Progenitor cell of endocrine pancreas (in vitro differentiated cells): ENCODE measurements at places on chromosomes 11 and 22.

- DNase-seq, result no peak
Observed at GRCh38 chr22:22219140-22219996, 25.2 kb upstream of the VPREB1 start.

DNA sequence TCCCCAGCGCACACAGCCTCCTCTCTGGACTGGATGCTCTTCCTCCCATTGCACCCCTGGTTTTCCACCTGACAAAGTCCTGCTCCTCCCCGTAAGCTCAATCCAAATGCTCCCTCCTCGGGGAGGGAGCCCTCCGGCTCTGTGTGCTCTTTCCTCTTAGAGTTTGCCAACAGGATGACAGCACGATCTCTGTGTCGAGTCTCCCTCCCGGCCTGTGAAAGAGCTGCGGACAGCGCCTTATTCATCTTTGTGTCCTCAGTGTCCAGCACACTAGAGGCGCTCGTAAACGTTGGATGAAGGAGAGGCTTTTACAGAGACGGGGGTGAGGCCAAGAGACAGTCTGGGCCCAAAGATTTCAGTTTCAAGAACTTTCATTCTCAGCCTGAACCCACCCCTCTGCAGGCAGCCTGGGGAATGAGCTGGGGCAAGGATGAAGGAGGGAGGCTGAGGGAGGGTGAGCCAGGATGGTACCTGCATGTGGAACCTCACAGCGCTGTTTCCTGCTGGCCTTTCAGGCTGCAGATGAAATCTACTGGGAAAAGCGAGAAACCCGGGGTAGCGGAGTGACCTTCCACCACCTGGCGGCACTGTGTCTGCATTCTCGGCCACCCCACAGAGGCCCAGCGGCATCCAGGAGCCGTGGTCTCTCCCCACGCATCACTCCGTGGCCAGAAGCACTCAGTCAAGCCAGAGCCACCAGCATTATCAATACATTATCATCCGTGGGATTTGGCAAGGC lies 8.5 kb upstream of the TMPRSS4 start:
- DNase-seq, result no peak

DNA sequence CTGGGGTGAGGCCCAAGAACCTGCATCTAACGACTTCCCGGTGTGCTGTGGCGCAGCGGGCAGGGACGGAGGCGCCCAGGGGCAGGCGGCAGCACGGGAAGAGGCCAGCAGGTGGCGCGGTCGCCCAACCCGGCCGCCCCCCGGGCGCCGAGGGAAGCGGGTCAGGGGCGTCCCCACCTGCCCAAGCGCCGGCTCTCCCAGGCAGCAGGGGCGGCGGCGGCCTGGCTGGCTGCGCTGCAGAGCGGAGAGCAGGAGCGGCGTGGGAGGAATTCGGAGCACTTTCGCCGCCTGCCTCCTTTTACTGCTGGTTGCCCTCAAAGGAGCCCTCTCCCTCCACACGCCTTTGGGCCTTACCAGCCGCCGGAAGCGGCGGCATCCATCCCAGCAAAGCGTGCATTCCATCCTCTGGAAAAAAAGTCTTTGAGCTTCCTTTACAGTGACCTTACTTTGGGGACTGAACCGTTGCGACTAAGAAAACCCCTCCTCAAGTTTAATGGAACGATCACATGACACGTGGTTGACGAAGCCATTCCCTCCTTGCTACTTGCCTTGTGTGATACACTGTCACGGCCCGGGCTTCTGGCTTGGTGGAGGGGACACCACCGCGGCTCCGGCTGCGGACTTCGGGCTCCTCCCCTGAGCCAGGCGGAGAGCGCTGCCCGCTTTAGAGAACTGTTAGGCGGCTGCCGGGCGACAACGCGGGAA lies 106.8 kb upstream of the CLMP start:
- peak; percentile 77 for DNase-seq

DNA sequence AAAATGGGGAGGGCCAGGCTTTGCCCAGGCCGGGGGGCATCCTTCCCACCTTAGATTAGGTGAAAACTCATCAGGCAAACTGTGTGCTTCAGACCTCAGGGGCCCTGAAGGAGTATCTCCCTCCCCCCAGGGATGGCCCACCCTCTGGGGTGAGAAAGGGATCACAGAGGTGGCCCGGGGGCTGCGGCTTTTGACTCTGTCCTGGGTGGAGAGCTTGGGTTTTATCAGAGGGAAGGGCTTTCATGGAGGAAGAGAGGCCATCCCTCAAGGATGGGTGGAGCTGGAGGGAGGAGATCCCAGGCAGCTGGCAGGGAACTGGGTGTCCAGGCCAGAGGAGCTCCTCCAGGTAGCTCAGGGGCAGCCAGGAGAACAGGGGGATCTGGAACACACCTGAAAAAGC lies 3.1 kb upstream of the PPP2R5B start:
- DNase-seq, result no peak

DNA sequence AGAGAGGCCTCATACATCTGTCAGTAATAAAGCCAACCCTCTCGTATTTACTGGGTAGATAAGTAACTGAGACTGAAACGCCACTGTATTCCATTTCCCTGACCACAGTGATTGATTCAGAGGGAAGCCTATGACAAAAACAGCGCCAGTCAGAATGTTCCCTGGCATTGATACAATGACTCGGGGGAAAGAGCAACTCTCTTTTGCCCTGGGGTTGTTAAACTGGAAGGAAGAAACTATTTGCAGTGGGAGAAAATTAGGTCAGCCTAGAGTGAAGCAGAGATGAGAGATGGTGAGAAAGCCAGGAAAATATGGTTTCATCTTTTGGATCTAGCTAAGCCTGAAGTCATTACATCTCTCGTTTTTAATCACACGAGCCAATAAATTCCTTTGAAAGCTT lies 48.6 kb upstream of the RBFOX2 start:
- no peak for DNase-seq

GRCh38 chr11:8328848-8329330 lies 65.2 kb upstream of the LMO1 start:
- DNase-seq, result peak; percentile 77

DNA sequence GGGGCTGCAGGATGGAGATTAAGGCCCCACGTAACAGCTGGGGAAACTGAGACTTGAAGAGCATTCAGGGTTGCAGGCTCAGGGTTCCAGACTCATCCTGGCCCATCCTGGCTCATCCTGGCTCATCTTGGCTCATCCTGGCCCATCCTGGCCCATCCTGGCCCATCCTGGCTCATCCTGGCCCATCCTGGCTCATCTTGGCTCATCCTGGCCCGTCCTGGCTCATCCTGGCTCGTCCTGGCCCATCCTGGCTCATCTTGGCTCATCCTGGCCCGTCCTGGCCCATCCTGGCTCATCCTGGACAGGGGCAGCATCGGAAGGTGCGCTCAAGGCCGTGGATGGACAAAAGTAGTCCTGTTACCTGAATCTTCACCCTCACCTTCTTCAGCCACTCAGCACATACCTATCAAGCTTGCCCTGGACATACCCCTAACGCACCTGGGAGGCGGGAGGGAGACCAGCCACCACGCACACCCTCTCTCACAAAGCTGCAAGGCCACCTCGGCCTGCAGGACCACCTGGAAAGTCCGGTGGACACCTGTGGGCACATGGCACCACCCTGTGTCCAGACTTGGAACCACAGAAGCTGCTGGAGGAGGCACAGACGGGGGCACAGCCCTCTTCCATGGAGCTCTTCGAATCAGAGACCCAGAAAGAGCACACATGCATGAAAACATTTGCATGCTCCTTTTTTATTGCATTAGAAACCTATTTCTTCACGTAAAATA lies 20.3 kb upstream of the NLRP6 start:
- no peak for DNase-seq

GRCh38 chr11:73274722-73275380 lies 2.7 kb downstream of the P2RY6 start:
- no peak for DNase-seq

DNA sequence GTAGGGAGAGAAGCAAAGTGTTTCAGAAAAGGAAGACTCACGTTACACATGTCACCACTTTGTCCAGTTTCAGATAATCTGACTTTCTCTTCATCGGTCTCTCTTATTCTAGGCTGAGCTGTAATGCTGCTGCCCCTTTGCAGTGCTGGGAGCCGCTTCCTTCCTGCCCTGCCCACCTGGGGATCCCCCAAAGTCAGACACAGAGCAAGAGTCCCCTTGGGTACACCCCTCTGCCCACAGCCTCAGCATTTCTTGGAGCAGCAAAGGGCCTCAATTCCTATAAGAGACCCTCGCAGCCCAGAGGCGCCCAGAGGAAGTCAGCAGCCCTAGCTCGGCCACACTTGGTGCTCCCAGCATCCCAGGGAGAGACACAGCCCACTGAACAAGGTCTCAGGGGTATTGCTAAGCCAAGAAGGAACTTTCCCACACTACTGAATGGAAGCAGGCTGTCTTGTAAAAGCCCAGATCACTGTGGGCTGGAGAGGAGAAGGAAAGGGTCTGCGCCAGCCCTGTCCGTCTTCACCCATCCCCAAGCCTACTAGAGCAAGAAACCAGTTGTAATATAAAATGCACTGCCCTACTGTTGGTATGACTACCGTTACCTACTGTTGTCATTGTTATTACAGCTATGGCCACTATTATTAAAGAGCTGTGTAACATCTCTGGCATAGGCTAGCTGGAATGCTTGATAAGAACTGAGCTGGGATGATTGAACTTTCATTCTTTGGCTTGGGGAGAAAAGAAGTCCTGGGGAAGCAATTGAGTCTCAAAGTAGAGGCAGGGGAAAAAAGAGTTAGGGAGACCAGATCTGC lies 31.2 kb upstream of the SMIM35 start:
- DNase-seq, result no peak

DNA sequence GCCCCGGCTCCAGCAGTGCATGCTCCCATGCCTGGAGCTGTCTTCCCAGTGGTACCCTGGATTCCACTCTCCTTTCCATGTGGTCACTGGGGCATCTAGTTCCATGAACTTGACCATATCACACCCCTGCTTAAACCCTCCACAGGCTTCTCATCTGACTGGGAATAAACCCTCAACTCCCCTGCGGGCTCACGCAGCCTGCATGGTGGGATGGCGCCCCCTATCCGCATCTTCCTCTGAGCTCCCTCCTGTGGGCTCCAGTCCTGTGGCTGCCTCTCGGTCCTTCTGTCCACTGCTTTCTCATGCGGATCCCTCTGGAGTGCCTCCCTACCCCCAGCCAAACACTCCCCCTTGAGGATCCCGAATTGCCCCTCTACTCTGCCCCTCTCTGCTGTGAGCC lies 41.4 kb upstream of the TTLL12 start:
- no peak for DNase-seq

DNA sequence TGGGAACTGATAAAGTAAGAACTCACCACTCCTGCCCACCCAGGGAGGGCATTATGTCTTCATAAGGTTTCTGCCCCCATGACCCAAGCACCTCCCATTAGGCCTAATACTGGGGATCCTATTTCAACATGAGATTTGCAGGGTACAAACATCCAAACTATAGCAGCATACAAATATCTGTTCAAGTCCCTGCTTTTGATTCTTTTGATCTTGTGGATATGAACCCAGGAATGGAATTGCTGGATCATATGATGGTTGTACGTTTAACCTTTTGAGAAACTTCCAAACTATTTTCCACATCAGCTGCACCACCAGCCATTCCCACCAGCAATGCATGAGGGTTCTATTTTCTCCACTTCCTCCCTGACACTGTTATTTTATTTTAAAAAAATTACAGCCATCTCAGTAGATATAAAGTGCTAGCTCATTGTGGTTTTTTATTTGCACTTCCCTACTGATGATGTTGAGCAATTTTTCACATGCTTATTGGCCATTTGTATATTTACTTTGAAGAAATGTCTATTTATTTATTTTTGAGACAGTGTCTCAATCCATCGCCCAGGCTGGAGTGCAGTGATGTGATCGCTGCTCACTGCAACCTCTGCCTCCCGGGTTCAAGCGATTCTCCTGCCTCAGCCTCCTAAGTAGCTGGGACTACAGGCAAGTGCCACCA lies 7.1 kb upstream of the ATG16L2 start:
- no peak for DNase-seq

GRCh38 chr22:19175602-19176174 lies 2.8 kb downstream of the SLC25A1 start:
- DNase-seq, result no peak

DNA sequence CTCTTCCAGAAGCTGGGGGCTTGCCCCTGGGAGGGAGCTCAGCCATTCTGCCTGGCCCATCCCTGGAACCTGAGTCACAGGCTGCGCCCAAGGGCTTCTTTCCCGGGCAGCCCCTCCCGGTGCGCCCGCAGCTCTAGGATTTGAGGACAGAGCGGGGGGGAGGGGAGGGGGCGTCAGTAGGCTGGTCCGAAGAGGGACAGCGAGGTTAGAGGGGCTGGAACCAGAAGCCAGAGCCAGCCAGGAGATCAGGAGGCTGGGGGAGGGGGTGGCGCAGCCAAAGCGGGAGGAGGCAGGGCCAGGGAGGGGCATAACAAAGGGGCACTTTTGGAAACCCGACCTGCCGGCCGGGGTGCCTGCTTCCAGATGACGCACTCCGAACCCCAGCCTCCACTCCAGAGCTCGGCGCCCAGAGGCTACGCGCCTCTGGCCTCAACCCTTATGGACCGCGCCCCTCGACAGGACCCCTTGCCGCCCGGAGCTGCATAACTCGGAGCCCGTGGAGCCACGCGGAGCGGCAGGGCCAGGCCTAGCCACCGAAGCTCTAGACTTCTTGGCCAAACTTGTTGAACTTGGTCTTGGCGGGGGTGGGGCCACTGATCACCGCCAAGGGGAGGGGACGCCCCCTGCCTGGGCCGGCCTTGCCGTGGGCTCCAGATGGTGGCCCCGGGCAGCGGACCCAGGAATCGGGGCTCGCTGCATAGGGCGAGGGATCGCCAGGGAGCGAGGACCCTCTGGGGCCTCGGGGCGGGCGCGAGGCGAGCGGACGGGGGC lies 744 bp downstream of the PACSIN3 start:
- peak; percentile 53 for DNase-seq

GRCh38 chr11:120629407-120630080 lies 118.0 kb downstream of the GRIK4 start:
- no peak for DNase-seq

DNA sequence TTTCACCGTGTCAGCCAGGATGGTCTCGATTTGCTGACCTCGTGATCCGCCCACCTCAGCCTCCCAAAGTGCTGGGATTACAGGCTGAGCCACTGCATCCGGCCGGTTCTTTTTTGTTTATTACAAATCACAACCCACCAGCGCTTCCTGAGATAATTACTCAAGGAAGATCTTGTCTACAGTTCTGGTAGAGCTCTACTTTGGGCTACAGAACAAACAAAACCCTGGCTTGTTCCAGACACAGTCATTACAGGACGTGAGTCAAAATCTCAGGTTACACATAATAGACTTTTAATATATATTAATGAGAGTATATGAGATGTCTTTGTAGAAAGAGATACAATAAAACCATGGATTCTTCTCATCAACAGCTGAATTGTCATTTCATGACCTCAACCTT lies 42.8 kb upstream of the NUP50 start:
- no peak for DNase-seq

DNA sequence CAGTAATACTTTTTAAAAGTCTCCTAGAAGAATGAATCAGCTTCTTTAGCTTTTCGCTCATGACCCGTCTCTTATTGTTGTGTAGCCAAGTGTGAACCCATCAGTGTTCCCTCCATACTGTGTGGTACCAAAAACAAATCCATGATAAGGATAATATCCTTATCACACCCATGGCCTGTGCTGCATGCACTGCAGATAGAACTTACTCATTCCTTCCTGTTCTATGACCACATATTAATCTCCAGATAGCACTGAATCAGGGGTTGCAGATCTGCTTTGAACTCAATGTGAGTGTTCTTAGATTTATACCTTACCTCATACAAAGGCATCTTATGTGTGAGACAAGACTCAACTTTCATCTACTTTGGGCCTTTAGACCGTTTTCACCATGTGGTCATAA lies 373.4 kb downstream of the JRKL start:
- no peak for DNase-seq

- DNase-seq, result no peak
Observed at GRCh38 chr11:11349106-11349825, 3.8 kb downstream of the CSNK2A3 start.
